Chondrocyte (in vitro differentiated cells): ENCODE measurements at places on chromosomes 6 and 20. TPM values are rescaled to one million over a fixed set of nuclear protein-coding genes. Genes with fewer than 3 reads are reported as not detected.

DNA sequence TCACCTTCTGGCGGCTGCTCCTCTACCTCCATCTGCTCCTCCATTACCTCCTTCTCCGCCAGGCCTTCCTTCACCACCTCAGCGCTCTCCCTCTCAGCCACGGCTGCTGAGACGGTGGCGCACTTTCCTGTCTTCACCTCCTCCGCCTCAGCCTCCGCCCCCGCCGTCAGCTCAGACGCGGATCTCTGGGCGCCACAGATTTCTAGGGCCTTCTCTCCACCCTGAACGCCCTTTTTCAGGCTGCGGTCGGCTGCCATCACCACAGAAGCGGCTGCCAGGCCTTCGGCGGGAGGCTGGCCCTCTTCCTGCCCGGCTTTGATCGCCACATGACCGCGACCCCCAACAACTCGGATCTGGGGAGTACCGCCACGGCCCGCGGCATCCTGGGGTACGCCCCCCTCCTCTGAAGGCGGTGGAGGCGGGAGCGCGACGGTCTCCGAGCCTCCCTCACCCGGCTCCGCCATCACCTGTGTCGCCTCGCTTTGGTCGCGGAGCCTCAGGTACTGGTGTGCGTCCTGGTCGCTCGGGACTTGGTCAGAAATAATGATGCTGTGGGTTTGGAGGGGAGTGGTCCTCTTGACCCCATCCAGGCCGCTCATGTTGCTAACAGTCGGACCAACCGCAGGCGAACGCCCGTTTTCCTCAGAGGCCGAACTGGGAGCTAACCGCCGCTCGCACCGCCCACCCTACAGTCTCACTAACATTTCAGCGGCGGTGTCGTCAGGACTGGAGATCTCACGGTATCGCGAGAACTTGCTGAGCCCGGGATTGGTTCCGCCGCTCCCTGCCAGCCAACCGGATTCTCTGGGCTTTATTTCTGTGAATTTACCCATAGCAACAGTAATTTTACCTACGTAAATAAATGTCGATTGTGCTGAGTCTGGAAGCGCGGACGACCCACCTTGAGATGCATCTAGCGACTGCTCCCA is at the start of gene TSPYL1:
TSPYL1 (minus strand) TSS at position 699 of the 929 bp plus-strand sequence; CDS start at position 599, 100 bp downstream.
- peak within 1 kb of the TSS; percentile 98 for H3K27ac ChIP-seq
- H3K36me3 ChIP-seq: peaks cover 14% of the 10 kb centered on the region
- no peaks in the 10 kb centered on the region for H3K27me3 ChIP-seq
- peak within 1 kb of the TSS; percentile 99 for H3K4me3 ChIP-seq

- H3K27me3 ChIP-seq: no peaks in the 10 kb centered on the region
- H3K27ac ChIP-seq: peak overlapping the region; percentile 92
- H3K36me3 ChIP-seq: no peaks in the 10 kb centered on the region
- no peak overlapping the region for H3K4me3 ChIP-seq
- no peak for DNase-seq
- peaks cover 42% of the 10 kb centered on the region for H3K4me1 ChIP-seq
Measured at GRCh38 chr20:50286174-50286511, 95.5 kb downstream of the CEBPB start.

The APCDD1L gene
- 20.7 to 26.3 TPM (median 22.5 TPM) in 3 replicates for total RNA-seq

The KHDC1 gene
- 4.0 to 4.5 TPM (median 4.3 TPM) in 3 replicates for total RNA-seq

- H3K27me3 ChIP-seq: no peaks in the 10 kb centered on the region
- peaks cover 33% of the 10 kb centered on the region for H3K4me1 ChIP-seq
- H3K4me3 ChIP-seq: no peak overlapping the region
- H3K36me3 ChIP-seq: peaks cover 3% of the 10 kb centered on the region
- no peak overlapping the region for H3K27ac ChIP-seq
Measured at GRCh38 chr6:161226009-161226964, 47.6 kb downstream of the AGPAT4 start.

GRCh38 chr20:43916073-43916880 is 1.6 kb downstream of the TOX2 start:
- peak overlapping the region; percentile 71 for H3K4me3 ChIP-seq
- no peak overlapping the region for H3K27ac ChIP-seq
- no peak for DNase-seq
- H3K27me3 ChIP-seq: peaks cover 70% of the 10 kb centered on the region
- peaks cover 9% of the 10 kb centered on the region for H3K36me3 ChIP-seq

DNA sequence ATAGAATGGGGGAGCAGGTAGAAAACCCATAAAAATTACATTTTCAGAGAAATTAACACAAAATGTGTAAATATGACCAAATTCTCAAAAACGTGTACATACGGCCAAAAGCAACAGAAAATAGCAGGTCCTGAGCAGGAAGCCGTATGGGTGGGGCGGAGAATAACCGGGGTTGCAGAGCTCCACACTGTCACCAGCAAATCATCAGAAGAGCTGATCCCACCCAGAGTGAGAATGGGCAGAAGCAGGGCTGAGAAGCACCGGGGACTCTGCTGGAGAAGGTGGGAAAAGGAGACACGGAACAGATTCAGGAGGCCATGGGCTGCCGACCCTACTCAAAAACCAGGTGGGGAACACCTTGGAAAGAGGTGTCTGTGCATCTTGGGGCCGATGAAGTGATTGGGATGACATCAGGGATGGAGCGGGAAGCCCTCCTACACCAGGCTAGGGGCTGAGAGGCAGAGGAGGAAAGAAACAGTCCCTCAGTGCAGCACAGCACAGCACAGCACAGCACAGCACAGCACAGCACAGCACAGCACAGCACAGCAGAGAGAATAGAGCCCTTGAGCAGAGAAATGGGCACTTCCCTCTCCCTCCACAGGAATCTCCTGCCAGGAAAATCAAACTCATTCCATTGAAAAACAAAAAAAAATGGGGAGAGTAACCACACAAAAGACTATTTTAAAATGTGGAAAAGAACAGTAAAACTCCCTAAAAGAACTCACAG is 22.3 kb downstream of the STX7 start:
- H3K27ac ChIP-seq: no peak overlapping the region
- H3K36me3 ChIP-seq: peaks cover 10% of the 10 kb centered on the region
- no peak for DNase-seq
- no peaks in the 10 kb centered on the region for H3K27me3 ChIP-seq

GRCh38 chr6:25165800-25166199 is 113.4 kb upstream of the CARMIL1 start:
- H3K27me3 ChIP-seq: no peaks in the 10 kb centered on the region
- peaks cover 63% of the 10 kb centered on the region for H3K4me1 ChIP-seq
- peak overlapping the region; percentile 58 for H3K4me3 ChIP-seq
- H3K36me3 ChIP-seq: peaks cover 4% of the 10 kb centered on the region
- H3K27ac ChIP-seq: peak overlapping the region; percentile 67
- DNase-seq: no peak

- DNase-seq: no peak
- H3K4me3 ChIP-seq: no peak overlapping the region
- peaks cover 2% of the 10 kb centered on the region for H3K27me3 ChIP-seq
- H3K27ac ChIP-seq: no peak overlapping the region
- no peaks in the 10 kb centered on the region for H3K36me3 ChIP-seq
- no peaks in the 10 kb centered on the region for H3K4me1 ChIP-seq
Measured at GRCh38 chr20:7449269-7449668, 491.0 kb downstream of the HAO1 start.

DNA sequence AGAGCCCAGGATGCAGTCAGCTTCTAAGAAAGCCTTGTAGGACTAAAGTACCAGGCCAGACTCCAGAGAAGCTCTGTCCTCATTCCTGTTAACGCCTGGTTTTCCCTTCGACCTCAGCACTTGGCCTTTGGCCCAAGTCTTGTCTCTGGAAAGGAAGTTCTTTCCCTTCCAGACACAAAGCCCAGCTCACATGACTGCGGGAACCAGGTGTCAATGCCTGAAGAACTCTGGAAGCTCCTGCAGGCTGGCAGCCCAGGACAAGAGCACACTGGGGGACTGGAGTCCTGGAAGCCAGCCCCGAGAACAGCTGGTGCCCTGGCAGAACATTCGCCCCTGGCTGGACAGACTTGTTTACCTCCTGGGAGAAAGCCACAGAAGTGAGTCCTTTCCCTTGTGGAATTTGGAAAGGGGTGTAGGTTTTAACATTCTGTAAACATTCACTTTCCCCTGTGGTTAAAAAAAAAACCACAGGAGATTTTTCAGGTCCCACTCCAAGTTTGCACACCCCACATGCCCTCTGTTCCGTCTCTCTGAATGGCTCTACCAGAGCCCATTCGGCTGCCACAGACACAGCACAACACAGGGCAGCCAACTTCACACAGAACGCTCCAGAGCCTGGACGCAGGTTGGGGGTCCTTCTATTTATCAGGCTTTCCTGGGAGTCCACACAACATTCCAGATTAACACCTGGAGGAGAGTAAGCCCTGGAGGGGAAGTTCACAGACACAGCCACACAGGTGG is 18.1 kb downstream of the ACSS1 start:
- peak; percentile 85 for DNase-seq
- H3K36me3 ChIP-seq: no peaks in the 10 kb centered on the region
- H3K27me3 ChIP-seq: no peaks in the 10 kb centered on the region
- H3K4me1 ChIP-seq: peaks cover 43% of the 10 kb centered on the region
- no peak overlapping the region for H3K4me3 ChIP-seq
- H3K27ac ChIP-seq: peak overlapping the region; percentile 69

The SLC17A1 gene
- total RNA-seq: not detected in 3 replicates

GRCh38 chr6:104118274-104118673 is 741.4 kb downstream of the HACE1 start:
- no peak overlapping the region for H3K4me3 ChIP-seq
- H3K4me1 ChIP-seq: peaks cover 16% of the 10 kb centered on the region

The NR2E1 gene
- total RNA-seq: not detected in 3 replicates

- H3K4me3 ChIP-seq: no peak overlapping the region
- H3K27ac ChIP-seq: no peak overlapping the region
- H3K36me3 ChIP-seq: no peaks in the 10 kb centered on the region
- DNase-seq: no peak
Measured at GRCh38 chr20:14445902-14446301, 108.5 kb upstream of the FLRT3 start.

GRCh38 chr6:31815025-31815838 is at the start of the genes HSPA1A and HSPA1L:
Gene HSPA1A (plus strand): TSS chr6:31815543. CDS start chr6:31815757, 214 bp downstream.
Gene HSPA1L (minus strand): TSS chr6:31815283. CDS start chr6:31811972, 3,311 bp downstream.
- H3K27me3 ChIP-seq: no peaks in the 10 kb centered on the region
- peak within 1 kb of the TSS; percentile 99 for H3K27ac ChIP-seq
- peak within 1 kb of the TSS; percentile 91 for H3K4me3 ChIP-seq
- DNase-seq: no peak

The CLPSL1 gene
- total RNA-seq: not detected in 3 replicates

GRCh38 chr20:33373735-33374605 is 27.3 kb downstream of the CDK5RAP1 start:
- H3K27me3 ChIP-seq: no peaks in the 10 kb centered on the region
- H3K27ac ChIP-seq: peak overlapping the region; percentile 77
- DNase-seq: no peak
- peaks cover 13% of the 10 kb centered on the region for H3K4me1 ChIP-seq
- H3K4me3 ChIP-seq: no peak overlapping the region
- H3K36me3 ChIP-seq: peaks cover 52% of the 10 kb centered on the region

DNA sequence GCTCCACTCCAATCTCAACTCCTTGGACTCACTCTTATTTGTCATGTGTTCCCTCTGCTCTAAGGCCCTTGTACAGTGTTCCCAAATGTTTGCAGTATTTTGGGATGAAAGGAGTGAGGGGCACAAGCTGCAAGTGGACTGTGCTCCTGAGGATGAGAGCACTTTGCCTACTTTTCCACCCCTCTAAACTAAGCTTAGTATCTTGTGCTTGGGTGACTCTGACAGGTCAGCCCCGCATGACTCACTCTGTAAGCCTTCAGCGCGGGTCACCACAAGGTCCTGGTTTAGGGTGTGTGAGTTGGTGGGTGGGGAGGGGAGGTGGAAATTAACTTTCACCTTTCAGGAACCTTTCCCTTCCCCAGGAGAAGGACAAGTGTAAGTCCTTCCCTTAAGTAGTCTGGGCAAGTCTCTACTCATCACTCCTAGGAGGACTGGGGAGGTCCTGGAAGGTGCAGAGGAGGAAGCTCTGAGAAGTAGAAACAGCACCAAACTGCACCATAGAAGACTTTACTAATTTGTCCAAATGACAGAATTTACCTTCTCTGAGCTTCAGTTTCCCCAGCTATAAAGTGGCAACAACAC is 68.8 kb upstream of the EPB41L1 start:
- peaks cover 26% of the 10 kb centered on the region for H3K4me1 ChIP-seq
- no peak for DNase-seq
- H3K27me3 ChIP-seq: no peaks in the 10 kb centered on the region
- no peak overlapping the region for H3K4me3 ChIP-seq
- H3K27ac ChIP-seq: no peak overlapping the region

- H3K27me3 ChIP-seq: peaks cover 5% of the 10 kb centered on the region
- H3K4me1 ChIP-seq: no peaks in the 10 kb centered on the region
- no peak overlapping the region for H3K27ac ChIP-seq
- peaks cover 5% of the 10 kb centered on the region for H3K36me3 ChIP-seq
Measured at GRCh38 chr20:64095455-64095854, 11.3 kb upstream of the LKAAEAR1 start.

The C6orf15 gene
- total RNA-seq: 0.37 TPM in 1 of 3 replicates, not detected in the others

- no peaks in the 10 kb centered on the region for H3K36me3 ChIP-seq
- H3K27ac ChIP-seq: no peak overlapping the region
- no peak overlapping the region for H3K4me3 ChIP-seq
- H3K4me1 ChIP-seq: no peaks in the 10 kb centered on the region
- H3K27me3 ChIP-seq: peaks cover 40% of the 10 kb centered on the region
- DNase-seq: no peak
Measured at GRCh38 chr6:119495230-119495683, 145.7 kb upstream of the MAN1A1 start.

The NHLRC1 gene
- 1.1 to 1.8 TPM (median 1.2 TPM) in 3 replicates for total RNA-seq

- H3K27ac ChIP-seq: no peak overlapping the region
- DNase-seq: no peak
- no peak overlapping the region for H3K4me3 ChIP-seq
Measured at GRCh38 chr6:53279293-53279692, 69.5 kb downstream of the ELOVL5 start.

DNA sequence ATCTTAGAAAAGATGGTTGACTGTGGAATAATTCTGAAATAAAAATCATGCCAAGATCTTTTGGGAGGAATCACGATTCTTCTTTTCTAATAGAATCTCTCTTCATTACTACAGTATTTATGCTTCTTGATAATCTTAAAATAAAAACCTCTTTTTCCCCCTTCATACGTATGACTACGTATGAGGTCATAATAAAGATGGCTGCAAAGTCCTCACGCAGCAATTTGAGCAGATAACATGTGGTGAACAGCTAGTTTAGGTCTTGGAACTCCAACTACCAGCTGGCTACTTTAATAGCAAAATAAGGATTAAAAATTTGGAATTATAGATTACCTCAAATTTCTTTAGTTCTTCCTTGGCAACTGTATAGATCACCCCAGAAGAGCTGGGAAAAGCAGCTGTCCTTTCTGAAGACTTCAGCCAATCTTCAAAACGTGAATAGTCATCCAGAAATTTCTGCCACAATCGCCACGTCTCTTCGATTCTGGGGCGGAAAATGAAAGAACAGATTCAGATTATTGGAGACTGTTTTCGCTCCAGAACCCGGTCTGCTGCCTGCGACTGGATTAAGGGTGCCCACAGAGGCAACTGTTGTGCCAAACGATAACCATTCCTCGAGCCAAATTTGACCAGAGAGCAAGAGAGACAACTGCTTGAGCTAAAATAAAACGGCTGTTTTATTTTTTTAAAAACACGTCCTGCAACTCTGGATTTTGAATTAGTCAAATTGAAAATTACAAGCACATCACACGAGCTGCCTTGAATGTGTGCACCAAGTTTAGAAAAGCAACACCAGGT is 347.3 kb downstream of the ESR1 start:
- no peak overlapping the region for H3K4me3 ChIP-seq
- no peaks in the 10 kb centered on the region for H3K27me3 ChIP-seq
- H3K36me3 ChIP-seq: peaks cover 35% of the 10 kb centered on the region
- no peak for DNase-seq
- H3K4me1 ChIP-seq: peaks cover 8% of the 10 kb centered on the region

- no peak overlapping the region for H3K4me3 ChIP-seq
- no peaks in the 10 kb centered on the region for H3K36me3 ChIP-seq
- DNase-seq: no peak
- no peaks in the 10 kb centered on the region for H3K4me1 ChIP-seq
Measured at GRCh38 chr20:59205044-59205443, 41.4 kb downstream of the ZNF831 start.

The CST7 gene
- total RNA-seq: not detected in 3 replicates

- H3K36me3 ChIP-seq: peaks cover 5% of the 10 kb centered on the region
- DNase-seq: peak; percentile 79
- H3K27ac ChIP-seq: no peak overlapping the region
- H3K27me3 ChIP-seq: no peaks in the 10 kb centered on the region
- no peak overlapping the region for H3K4me3 ChIP-seq
- peaks cover 8% of the 10 kb centered on the region for H3K4me1 ChIP-seq
Measured at GRCh38 chr6:41599015-41599851, 39.0 kb upstream of the MDFI start.
